MCF 10A (cell line): ENCODE measurements at places on chromosomes 5 and 9. TPM values are rescaled to one million over a fixed set of nuclear protein-coding genes. Genes with fewer than 3 reads are reported as not detected.

- no peak for DNase-seq
These were observed 25.3 kb upstream of the RNU6ATAC start for GRCh38 chr9:134189470-134190231.

The HRCT1 gene
- 4.4 and 6.0 TPM in 2 replicates for total RNA-seq

DNA sequence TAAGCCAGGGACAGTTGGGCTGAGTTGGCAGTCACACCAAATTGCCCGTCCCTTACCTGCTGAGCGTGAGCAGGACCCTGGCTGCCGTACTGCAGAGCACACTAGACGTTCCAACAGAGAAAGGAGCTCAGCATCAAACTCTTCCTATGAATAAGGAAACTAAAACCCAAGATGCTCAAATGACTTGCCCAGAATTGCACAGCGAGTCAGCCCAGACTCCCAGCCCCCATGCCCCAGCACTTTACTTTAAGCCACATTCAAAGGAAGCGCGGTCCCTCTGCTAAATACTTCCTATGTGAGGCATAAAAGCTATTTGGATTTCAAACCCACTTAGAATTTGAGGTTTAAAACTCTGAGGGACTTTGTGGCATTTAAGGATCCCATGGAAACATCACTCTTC, 23.9 kb downstream of the PAX5 start:
- no peak for DNase-seq

The SLC34A3 gene
- total RNA-seq, result not detected in 2 replicates

- DNase-seq, result peak; percentile 73
These were observed 151.6 kb upstream of the MAP1B start for GRCh38 chr5:71955723-71956122.
